RWPE1 (cell line): ENCODE measurements at places on chromosomes 12 and 14.

DNA sequence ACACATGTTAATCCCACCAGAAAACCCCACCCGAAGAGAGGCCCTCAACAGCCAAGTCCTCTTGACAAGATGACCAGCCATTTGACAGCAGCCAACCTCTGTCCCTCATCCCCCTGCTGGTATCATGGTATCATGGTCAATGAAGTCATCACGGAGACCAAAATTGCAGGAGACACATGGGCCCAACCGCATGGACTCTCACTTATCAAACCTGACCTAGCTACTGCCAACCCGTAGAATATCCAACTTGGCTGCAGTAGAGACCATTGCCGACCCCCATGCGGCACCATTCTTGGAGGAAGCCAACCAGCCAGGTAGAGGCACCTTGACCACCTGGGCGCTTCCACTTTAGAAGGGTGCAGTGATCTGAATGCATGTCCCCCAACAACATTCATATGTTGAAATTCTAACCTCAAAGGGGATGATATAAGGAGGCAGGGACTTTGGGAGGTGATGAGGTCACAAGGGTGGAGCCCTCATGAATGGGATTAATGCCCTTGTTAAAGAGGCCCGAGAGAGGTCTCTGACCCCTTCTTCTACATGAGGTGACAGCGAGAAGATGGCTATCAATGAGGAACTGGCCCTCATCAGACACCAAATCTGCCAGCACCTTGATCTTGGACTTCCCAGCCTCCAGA, 33.3 kb downstream of the DIO3 start:
- no peak for DNase-seq

DNA sequence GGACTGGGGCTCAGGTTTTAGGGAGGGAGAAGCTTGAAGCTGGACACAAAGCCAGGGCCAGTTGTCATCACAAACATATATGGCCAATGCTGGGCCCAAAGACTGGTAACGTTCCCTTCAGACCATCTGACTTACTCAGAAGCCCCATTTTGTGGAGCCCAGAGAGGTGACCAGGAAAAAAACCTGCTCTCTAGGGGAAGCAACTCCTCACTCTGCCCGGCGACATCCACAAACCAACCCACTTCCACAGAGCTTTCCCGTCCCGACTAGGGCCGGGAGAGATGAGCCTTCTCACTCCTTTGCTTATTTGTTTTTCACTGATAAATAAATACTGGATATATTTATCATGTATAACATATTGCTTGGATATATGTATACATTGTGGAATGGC, 180.9 kb upstream of the RTL1 start:
- no peak for DNase-seq

DNA sequence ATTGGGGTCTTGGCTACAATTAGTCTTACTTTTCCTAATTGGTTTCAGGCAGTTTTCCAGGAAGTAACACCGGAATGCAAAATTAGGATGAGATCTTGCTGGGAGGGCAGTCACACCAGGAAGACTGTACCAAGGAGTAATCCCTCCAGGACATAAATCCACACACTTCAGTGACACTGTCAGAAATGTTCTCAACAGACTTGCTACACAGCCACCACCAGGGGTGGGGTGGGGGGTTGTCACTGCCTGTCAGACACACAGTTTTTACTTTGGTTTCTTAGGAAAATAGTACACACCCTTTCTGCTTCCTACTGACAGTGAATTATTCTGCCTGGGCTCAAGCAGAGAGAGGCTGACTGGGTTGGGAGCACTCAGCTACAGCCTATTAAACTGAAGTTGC, 102.9 kb upstream of the CCDC196 start:
- DNase-seq: no peak

GRCh38 chr12:121918679-121919038, 267 bp downstream of the CFAP251 start:
- DNase-seq: no peak

GRCh38 chr12:85301051-85301450, 21.0 kb downstream of the ALX1 start:
- DNase-seq: no peak

GRCh38 chr12:46430340-46430948, 57.9 kb upstream of the SLC38A2 start:
- peak; percentile 89 for DNase-seq

DNA sequence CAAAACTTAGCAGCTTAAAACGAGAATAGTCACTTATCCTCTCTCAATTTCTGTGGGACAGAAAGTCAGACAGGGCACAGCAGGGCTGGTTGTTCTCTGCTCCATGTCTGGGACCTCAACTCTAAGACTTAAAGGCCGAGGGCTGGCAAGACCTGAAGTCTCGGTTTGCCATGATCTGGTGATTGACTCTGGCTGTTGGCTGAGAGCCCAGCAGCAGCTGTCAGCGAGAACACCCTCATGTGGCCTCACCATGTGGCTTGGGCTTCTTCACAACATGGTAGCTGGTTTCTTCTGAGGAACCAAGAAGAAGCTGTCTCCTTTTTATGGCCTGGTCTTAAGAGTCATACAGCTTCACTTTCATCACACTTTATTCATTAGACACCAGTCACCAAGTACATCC, 1.7 kb upstream of the VASH1 start:
- no peak for DNase-seq

- DNase-seq: peak; percentile 33
These were observed 800 bp downstream of the PCNX4 start for GRCh38 chr14:60092526-60092920.

- no peak for DNase-seq
These were observed 10.8 kb downstream of the SDSL start for GRCh38 chr12:113432986-113433385.

GRCh38 chr14:57388067-57388466, 2.3 kb upstream of the NAA30 start:
- no peak for DNase-seq

DNA sequence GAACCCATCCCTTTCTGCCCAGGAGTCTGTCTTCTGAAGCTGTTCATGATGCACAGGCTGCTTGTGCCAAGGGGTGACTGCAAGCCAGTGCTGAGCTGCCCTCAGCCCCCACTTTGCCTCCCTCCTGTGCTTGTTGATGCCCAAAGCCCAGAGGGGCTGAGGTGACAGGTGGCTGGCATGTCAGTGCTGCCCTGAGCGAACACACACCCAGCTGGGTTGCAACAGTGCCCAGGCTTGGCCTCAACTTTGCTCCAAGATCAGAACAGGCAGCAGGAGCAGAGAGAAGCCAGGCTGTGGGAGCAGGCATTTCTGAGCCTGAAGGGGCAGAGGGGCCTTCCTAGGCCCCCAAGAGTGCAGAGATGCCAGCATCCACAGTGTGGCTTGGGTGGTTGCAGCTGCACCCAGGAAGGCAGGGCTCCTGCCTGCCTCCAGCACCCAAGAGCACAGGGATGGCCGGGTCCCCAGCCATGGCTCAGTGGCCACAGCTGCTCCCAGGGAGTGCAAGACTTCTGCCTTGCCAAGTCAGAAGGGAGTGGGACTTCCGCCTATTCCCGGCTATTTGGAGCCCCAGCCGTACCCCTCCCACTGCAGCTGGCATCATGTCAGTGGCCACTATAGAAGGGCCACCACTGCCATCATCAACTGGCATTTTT, 83.1 kb downstream of the SLC16A7 start:
- DNase-seq: no peak

DNA sequence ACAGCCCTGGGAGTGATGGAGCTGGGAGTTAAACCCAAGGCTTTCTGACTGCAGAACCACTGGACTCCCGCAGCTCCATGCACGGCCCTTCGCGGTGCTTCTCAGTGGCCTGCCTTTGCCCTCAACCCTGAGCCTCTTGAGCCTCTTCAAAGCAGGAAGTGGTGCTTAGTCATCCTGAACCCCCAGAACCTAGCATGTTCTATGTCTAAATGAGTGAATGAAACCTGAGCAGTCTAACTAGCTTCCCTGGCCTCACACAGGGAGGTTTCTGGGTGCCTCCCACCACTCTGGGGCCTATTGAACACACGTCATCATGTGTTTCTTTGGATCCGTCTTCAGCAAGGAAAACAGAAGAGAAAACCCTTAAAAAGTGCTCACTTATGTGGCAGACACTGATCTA, 117.9 kb upstream of the SFSWAP start:
- no peak for DNase-seq

DNA sequence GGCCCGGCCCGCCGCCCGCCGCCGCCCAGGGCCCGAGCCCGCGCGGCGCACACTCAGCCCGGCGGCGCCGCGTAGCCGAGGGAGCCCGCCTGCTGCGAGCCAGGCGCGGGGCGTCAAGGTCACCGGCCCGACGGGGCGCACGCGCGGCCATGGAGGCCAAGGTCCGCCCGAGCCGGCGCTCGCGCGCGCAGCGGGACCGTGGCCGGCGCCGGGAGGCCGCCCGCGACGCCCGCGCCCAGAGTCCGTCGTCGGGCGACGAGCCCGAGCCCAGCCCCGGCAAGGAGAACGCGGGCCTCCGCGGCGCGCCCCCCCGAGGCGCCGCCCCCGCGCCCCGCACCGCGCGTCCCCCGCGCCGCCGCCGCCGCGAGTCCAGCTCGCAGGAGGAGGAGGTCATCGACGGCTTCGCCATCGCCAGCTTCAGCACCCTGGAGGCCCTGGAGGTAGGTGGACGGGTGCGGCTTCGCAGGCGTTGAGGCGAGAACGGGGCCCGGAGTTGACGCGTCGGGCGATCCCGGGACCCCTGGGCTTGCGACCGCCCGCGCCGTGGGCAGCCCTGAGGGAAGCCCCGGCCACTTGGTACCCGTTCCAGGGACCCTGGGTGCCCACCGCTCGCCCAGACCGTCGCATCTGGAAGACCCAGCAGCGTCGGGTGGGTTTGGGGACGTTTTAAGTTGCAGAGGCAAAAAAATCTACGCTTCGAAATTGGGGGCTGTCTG, 629 bp downstream of the FBRSL1 start:
- DNase-seq: peak; percentile 29
